ENCODE measurements at places on chromosomes 3 and 15.

DNA sequence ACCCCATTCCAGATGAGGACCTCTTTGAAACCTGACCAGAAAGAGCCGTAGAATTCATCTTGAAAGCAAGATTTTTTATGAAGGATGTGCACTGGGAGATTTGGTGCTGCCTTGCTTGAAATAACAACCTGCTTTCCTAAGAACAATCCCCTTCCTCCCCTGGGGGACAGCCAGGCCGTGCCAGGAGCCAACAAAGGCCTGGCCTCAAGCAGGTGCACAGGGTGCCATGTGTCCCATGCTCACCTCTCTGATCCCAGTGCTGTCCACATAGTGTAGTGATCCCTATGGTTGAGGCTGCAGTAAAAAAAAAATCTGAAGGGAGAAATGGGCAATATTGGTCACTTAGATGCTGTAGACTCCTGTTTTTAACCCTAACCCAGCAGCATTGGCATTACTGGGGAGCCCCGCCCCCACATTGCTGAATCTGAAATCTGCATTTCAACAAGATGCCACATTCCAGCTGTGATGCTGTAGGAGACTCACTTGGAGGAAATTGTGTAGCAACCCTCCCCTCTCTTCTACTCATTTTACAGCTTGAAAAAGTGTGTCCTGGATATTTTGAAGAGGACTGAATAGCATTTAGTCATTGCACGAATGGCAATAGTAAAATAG, 171.2 kb downstream of the APBA2 start:
- DNase-seq, result no peak

- no peak for DNase-seq
Measured at GRCh38 chr15:55422089-55422488, 13.8 kb downstream of the PIERCE2 start.

DNA sequence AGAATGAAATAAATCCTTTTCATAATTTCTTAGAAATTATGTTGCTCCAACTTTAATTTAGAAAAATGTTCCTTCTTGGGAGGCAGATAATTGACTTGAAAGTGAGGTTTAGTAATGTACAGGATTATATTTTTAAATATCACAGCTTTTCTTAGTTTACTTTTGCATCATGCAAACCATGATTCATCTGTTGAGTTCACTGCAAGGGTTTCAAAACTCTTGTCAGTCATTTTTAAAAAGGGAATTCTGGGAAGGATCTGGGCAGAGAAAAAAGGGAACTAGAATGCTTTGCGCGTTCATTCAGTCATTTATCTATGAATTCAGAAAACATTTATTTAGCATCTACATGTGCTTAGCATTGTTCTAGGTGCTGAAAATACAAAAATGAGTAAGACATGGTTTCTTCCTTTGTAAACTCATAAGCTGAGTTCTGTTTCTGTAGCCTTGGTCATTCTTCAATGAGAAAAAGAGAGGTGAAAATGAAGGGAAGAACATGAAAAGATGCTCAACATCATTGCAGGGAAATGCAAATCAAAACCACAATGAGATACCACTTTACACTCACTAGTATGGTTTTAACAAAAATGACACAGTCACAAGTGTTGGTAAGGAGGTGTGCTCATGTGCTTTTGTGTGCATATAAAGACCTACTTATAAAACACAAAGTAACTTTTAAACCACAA, 209.1 kb downstream of the NR1D2 start:
- no peak for DNase-seq

DNA sequence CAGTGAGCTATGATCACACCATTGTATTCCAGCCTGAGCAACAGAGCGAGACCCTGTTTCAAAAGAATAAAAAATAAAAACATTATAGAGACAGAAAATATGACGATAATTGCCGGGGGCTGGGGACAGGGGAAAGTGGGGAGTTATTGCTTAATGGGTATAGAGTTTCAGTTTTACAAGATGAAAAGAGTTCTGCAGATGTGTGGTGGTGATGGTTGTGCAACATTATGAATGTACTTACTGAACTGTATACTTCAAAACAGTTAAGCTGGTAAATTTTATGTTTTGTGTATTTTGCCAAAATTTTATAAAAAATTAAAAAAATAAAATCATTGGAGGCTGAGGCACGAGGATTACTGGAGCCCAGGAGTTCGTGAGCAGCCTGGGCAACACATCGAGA, 24.8 kb upstream of the ZNF774 start:
- no peak for DNase-seq

GRCh38 chr3:149080699-149081091, 5.6 kb downstream of the HLTF start:
- no peak for DNase-seq

GRCh38 chr15:97585408-97585807, 375.1 kb upstream of the ARRDC4 start:
- no peak for DNase-seq

DNA sequence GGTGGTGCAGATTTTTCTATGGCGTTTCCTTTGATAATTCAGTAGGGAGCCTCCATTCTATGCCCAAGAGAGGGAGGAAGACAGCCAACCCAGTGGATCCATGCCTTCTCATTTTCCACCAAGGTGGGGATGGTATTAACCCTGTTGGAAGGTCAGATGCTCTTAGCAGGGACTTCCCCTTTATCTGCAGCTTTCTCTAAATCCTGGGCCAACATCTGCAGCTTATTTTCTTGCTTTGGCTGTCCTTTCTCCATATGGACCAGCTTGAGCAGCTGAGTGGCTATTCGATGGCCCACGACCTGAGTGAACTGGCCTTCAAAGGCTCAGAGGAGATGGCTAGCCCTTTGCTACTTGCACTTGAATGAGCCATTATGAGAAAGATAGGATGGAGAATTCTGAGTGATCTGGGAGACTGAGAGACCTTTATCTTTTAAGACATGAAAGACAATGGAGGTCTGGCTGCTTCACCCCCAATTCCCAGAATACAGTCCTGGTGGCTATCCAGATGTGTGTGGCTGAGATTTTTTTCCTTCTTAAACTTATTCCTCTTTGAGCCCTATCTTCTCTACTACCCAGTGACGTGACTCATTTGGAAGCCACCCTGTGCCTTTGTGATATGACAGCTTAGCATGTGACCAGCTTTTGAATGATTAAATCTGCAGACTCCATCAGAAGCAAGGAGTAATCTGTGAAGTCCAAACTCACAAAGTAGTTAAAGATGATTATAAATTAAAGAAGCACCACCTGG, 39.6 kb upstream of the TRAK1 start:
- no peak for DNase-seq

DNA sequence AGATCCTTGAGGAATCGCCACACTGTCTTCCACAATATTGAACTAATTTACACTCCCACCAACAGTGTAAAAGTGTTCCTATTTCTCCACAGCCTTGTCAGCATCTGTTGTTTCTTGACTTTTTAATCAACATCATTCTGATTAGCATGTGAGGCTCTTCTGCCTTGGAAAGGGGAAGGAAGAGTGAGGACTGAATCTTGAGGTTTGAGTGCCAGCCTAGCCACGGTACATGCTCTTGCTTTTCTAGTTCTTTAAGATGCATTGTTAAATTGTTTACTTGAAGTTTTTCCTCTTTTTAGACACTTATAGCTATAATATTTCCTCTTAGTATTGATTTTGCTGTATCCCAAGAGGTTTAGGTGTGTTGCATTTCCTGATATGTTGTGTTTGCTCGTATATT, 596.1 kb downstream of the OTOL1 start:
- DNase-seq, result no peak

- DNase-seq, result no peak
Measured at GRCh38 chr3:172705170-172705569, 5.7 kb downstream of the NCEH1 start.

- DNase-seq, result no peak
Measured at GRCh38 chr3:52005571-52005986, 9.9 kb upstream of the RPL29 start.

GRCh38 chr3:28286595-28286994, 45.2 kb downstream of the CMC1 start:
- DNase-seq, result no peak

DNA sequence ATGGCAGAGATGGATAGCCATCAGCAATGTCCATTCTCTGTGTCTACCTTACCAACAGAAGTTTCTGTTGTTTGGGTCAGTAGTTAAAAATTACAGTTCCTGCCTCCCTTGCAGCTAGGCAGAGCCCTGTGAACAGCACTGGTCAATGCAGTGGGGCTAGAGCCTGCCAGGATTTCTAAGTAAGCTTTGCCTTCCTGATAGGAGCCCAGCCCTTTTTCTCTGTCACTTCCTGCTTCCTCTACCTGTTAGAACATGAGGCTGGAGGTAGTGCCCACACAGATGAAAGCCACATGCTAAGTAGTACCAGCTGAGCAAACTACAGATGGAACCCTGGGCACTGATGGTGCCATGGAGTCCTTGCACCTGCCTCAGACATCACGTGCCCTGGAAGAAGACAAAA, 45.0 kb downstream of the MGLL start:
- no peak for DNase-seq
